OCI-M1 (cell line): ENCODE measurements at places on chromosomes 1 and 21.

- DNase-seq = no peak
These were observed 38.9 kb upstream of the ZBTB18 start for GRCh38 chr1:244012202-244012601.

- DNase-seq = no peak
These were observed 3.4 kb downstream of the JUN start for GRCh38 chr1:58780411-58780810.

- DNase-seq = peak; percentile 17
These were observed 138.4 kb downstream of the PLXNA2 start for GRCh38 chr1:208105756-208106155.

DNA sequence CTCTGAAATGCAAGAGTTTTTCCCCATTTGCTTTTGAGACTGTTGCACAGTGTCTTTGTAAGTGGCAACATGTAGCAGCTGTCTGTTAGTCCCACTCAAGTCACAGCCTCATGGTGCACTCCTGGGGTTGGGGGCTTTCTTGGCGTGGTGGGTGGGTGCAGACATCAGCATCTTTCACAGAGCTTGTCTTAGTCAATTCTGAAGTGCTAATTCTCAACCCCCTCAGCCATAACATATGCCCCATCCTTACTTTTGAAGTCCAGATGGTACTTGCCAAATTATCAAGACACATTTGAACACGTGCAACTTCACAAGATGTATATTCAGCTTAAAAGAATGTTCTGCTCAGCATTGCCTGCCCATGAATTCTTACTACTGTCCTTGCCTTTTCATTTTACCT lies 87.1 kb downstream of the VCAM1 start:
- no peak for DNase-seq

- DNase-seq = no peak
These were observed 55.6 kb downstream of the SSX2IP start for GRCh38 chr1:84634536-84635205.

DNA sequence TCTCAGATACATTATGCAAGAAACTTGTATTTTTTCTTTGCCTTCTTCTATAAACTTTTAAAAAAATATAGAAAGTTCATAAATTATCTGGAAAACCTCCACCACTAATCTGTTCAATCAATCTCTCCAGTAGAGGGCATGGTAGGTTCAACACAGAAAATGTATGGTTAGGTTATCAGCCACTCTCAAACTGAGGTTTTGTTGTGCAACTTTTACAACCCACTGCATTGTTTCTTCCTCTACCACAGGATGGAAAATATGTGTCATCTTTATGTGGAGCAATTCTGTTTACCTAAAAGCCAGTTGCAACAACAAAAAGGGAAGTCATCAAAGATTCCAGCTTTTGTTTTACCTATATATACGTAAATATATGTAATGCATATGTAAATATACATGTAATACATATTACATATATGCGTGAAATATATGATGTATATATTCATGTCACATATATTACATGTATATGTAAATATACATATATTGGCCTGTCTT lies 3.0 kb upstream of the RGS2 start:
- DNase-seq = peak; percentile 97

DNA sequence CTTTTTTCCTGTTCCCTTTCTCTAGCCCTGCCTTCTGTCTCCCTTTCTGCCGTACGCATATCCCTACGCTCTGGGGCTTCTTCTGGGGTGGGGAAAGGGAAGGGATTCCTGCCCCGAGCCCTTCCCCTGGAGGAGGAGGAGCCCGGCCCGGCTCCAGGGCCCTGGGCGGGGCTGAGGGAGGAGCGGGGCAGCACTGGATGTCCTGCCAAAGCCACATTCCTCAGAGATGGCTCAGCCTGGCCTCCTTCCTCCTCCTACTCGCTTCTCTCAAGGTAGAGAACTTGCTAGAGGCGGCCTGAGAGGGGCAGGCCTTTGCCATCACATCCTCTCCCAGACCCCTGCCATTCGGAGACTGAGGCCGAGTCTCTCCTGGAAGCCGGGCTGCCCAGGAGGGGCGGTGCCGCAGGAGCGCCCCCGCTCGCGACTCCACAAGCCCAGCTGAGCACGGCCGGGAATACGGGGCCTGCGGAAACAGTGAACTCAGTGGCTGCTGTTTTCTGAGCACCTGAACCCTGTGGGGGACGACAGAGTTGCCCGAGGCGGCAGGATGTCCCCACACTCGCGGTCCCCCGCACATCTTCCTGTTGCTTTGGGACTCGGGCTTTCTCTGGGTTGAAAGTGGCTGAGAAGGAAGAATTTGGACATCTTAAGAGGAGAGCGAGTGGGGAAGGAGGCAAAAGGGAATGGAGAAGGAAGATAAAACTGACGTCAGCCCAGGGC lies 12.2 kb downstream of the ADAMTSL4 start:
- DNase-seq = peak; percentile 97

DNA sequence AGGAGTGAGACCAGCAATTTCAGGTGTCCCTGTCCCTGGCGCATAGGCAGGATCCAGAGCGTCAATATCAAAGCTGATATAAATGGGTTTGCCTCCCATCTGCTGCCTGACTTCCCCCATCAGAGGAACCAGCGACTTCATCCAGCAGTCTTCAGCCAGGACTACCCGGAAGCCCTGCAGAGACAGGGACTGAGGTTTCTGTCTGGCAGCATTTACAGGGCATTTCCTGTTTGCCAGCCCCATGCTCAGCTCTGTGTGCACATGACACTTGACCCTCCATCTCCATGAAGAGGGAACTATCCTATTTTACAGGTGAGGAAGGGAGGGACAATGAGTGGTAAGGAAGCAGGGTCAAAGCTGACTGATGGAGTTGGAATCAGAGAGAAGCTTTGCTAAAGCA lies 7.2 kb downstream of the AGMAT start:
- DNase-seq = no peak

- DNase-seq = peak; percentile 63
These were observed 860 bp downstream of the TMEM63A start for GRCh38 chr1:225881081-225881958.
